KG1 (cell line): ENCODE measurements at places on chromosomes 6 and 20.

DNA sequence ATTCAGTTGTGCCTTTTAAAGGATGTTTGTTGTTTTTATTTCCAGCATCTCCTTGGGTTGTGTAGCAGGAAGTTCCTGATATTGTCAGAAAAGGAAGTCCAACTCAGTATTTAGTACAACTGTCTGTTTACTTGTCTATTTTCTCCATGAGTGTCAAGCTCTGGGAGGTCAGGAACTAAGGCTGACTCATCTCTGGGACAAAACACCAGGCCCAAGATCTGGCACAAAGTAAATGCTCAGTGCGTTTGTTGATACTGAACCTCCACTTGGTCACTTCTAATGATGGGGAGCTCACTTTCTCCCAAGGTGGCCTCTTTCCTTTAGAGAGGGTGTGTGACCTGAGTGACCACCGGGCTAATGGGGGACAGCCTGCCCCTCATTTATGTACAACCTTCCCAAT is 12.6 kb upstream of the PIGU start:
- no peak for DNase-seq

DNA sequence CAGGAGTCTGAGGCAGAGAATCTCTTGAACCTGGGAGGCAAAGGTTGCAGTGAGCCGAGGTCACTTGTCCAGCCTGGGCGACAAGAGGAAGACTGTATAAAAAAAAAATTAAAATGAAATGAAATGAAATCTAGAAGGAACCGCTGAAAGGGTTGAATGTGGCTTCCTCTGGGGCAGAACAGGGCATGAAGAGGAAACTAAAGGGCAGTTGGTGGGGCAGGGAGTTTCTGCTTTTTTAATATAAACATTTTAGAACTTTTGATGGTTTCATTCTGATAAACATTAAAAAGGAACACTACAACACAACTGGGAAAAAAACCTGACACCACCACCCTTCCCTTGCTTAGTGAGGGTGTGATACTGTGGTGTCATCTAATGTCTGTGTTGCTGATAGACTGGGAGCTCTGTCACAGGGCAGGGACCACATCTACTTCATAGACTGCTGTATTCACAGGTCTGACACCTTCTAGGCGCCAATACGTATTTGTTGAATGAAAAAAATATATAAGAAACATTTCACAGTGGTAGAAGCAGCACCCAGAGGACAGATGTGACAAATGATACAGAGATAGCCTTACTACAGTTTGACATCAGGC is 128.9 kb downstream of the ADAT2 start:
- DNase-seq = no peak

GRCh38 chr6:133504158-133504557 is 263.0 kb downstream of the EYA4 start:
- no peak for DNase-seq

DNA sequence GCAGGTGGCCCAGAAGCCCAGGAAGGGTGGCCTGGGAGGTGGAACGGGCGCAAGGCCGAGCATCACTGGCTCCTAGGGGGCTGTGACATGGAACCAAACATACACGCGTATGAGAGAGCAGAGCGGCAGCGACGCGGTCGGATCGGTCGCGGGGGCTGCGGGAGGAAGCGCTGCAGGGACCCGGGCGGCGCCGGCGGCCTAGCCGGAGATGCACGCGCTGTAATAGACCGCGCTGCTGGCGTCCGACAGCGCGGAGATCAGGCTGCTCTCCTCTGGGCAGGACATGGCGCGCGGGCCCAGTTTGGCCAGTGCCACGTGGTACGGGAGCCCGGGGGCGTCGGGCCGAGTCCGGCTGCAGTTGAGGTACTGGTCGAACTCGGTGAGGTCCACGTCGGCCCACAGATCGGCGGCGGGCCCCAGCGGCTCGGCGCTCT is 1.5 kb downstream of the SOX18 start:
- no peak for DNase-seq

GRCh38 chr6:1267790-1268762 is 43.8 kb upstream of the FOXQ1 start:
- DNase-seq = no peak

GRCh38 chr6:131379948-131380347 is 193.1 kb upstream of the ARG1 start:
- DNase-seq = no peak

GRCh38 chr6:79818471-79818870 is 128.9 kb downstream of the ELOVL4 start:
- DNase-seq = no peak

- no peak for DNase-seq
Observed at GRCh38 chr6:79468116-79468515, 69.1 kb downstream of the LCA5 start.

DNA sequence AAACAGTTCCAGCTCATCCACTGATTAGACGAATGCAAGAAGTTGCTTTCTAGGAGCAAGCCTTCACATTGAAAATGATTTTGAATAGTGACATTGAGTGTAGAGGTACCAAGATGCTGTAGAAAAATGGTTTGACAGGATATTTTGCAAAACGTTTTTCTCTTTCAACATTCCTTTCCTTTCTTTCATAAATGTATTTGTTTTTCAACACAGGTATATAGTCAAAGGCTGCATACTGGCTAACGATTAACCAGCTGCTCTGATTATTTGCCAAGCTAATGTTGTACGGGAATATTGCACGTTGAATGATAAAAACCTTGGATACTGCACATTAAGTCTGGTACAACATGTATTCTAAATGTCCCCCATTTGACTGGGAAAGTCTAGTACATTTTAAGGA is 78.8 kb upstream of the TENT5A start:
- DNase-seq = no peak

DNA sequence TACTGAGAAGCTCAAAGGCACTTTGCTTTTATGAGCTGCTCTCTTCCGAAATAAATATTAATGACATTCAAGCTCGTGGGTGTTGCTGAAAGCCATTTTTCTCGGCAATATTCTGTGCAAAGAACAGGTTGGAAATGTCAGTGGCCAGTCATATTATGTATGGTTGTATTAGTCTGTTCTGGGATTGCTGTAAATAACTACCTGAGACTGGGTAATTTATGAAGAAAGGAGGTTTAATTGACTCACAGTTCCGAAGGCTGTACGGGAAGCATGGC is 32.1 kb downstream of the TUBB2B start:
- DNase-seq = no peak

DNA sequence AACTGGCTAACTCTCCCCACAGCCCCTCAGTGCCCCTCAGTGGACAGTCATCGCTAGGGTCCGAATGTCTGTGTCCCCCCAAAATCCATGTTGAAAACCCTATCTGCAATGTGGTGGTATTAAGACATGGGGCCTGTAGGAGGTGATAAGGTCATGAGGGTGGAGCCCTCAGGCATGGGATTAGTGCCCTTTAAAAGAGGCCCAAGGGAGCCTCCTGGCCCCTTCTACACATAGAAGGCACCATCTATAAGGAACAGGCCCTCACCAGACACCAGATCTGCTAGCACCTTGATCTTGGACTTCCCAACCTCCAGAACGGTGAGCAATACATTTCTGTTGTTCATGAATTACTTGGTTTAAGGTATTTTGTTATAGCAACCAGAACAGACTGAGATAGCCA is 6.7 kb upstream of the TRAF3IP2 start:
- DNase-seq = no peak

DNA sequence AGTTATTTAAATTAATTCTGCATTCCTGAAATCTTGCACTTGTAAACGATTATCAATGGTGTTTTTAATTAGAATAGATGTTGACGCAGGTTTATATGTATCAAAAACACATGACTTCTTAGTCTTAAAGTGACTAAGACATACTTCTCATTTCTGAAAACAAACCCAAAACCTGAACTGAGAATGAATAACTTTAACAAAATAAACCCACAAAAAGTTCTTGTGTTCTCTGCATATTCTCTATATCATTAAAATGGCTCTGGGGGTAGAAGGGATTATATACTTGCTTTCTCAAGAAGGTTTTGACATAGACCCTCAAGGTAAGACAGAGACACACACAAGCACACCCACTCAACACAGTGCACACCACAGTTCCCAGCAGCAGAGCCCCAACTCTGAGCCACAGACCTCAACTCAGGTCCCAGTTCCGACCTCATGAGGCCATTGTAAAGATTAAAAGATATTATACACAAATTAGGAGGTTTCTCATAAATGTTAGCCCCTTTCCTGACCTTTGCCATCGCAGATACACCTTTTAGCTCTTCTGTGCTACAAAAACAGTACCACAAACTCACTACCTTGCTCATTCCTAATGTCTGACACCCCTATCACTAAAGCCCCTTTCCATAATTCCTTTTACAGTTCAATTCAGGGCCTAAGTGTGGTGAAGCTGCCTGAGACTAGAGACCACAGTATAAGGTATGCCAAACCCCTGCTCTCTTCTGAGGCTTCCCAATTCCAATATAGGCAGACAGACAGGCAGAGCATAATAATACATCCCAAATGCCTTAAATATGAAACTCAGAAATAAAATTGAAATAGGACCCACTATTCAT is 267.8 kb downstream of the PTPRK start:
- no peak for DNase-seq

- DNase-seq = no peak
Observed at GRCh38 chr6:93418408-93419303, 703 bp downstream of the EPHA7 start.

GRCh38 chr6:88609983-88610382 is 353.4 kb downstream of the RNGTT start:
- DNase-seq = no peak

GRCh38 chr20:54084727-54085388 is 14.5 kb upstream of the BCAS1 start:
- DNase-seq = no peak

- no peak for DNase-seq
Observed at GRCh38 chr6:33727932-33728331, 16.4 kb upstream of the UQCC2 start.

- DNase-seq = no peak
Observed at GRCh38 chr20:33670715-33671499, 3.3 kb downstream of the NECAB3 start.
